Activated T-cell treated with anti-CD3 and anti-CD28 coated beads for 4 hours (primary cell): ENCODE measurements at places on chromosomes 7 and 10.

GRCh38 chr10:68271196-68271882 is 39.4 kb upstream of the ATOH7 start:
- DNase-seq = no peak

DNA sequence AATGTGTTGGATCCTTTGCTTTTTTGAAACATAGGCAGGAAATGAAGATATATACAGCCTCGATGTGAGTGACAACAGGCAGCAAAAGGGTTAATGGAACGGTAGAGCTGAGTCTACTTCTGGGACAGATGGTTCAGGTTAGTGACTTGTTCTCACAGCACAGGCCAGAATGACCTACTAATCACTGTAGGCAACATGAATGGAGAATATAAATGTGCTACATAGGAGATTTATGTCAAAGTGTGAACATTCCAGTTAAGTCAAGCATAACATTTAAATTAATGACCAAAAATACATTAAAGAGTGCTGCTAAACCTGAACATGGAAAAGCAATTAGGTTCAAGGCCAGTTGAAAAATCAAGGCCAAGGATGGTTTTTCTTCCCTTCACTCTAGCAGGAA is 235.2 kb downstream of the POU6F2 start:
- no peak for DNase-seq

GRCh38 chr10:103983367-103983911 is 16.5 kb downstream of the SLK start:
- DNase-seq = no peak

GRCh38 chr7:124205526-124205925 is 172.7 kb upstream of the TMEM229A start:
- no peak for DNase-seq
